ENCODE measurements at places on chromosomes 2 and 18. TPM values are rescaled to one million over a fixed set of nuclear protein-coding genes. Genes with fewer than 3 reads are reported as not detected.

DNA sequence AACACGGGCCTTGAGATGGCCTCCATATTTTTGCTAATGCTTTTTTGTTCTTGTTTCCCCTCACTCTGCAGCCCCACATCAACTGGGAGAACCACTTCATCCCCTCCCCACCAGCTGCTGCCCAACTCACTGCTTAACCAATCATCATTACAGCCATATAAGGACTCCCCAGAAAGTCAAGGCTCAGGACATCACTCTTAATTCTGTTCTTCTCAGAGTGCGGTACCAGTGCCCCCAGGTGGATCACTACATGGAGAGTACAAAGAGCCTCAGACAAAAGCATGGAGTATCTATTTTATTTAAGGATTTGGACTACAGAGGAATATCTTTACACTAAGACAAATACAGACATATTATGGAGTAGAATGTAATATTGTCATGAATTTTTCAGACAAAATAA lies 340.6 kb downstream of the PAX3 start:
- DNase-seq, result no peak

The HOXD4 gene
- polyA plus RNA-seq, result 38.0 TPM

The KIF1A gene
- polyA plus RNA-seq, result 9.5 TPM

DNA sequence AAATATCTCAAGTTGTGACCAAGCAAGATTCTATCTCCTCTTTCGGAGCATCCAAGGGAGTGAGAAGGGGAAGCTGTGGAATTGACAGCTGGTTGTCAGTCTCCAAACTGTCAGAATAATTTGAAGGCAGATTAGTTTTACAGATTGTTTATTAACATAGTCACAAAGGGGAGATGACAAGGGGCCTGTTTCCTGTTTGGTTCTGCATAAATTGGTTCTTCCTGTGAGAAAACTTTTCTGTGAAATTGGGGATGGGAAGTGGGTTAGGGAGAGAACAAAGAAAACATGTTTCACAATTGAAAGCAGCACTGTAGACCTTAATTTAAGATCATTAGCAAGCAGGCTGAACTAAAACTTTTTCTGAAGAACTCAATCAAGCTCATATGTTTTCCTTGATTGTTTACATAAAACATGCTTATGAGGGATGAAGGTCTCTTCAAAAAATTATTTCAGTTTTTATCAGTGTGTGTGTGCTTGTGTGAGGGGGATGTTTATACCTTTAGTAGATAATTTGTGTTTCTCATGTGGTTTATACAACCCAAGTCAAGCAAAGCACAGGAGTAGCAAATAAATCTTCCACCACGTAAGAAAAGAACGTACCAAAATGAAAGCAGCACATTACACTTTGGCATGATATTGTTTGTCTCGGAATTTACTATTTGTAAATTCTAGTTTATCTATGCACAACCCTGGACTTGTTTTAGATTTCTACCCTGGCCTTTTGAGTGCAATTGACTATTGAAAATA lies 604.9 kb upstream of the CDH2 start:
- no peak for DNase-seq

The FER1L5 gene
- polyA plus RNA-seq, result 0.80 TPM

- DNase-seq, result no peak
These were observed 31.5 kb upstream of the NFE2L2 start for GRCh38 chr2:177296040-177296439.

GRCh38 chr2:212831671-212832199 lies 293.1 kb upstream of the ERBB4 start:
- DNase-seq, result no peak

Measured in right renal cortex interstitium (tissue), 3 donors.